ENCODE measurements at places on chromosomes 2 and 18.

DNA sequence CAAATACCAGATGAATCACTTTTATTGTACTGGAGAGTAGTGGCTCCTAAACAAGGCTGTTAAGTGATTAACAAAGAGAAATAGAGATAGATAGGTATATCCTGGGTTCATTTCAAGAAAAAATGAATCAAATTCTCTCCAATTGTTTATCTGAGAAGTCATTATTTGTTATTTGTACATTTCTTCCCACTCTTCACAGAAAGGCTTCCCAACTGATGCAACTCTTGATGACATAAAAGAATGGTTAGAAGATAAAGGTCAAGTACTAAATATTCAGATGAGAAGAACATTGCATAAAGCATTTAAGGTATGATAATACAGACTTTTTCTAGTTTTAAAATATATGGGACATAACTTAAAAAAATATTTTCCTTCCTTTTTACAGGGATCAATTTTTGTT lies 7.9 kb downstream of the SSB start:
- DNase-seq: no peak

- DNase-seq: no peak
These were observed 97.2 kb downstream of the PTGR3 start for GRCh38 chr18:75111760-75112159.

DNA sequence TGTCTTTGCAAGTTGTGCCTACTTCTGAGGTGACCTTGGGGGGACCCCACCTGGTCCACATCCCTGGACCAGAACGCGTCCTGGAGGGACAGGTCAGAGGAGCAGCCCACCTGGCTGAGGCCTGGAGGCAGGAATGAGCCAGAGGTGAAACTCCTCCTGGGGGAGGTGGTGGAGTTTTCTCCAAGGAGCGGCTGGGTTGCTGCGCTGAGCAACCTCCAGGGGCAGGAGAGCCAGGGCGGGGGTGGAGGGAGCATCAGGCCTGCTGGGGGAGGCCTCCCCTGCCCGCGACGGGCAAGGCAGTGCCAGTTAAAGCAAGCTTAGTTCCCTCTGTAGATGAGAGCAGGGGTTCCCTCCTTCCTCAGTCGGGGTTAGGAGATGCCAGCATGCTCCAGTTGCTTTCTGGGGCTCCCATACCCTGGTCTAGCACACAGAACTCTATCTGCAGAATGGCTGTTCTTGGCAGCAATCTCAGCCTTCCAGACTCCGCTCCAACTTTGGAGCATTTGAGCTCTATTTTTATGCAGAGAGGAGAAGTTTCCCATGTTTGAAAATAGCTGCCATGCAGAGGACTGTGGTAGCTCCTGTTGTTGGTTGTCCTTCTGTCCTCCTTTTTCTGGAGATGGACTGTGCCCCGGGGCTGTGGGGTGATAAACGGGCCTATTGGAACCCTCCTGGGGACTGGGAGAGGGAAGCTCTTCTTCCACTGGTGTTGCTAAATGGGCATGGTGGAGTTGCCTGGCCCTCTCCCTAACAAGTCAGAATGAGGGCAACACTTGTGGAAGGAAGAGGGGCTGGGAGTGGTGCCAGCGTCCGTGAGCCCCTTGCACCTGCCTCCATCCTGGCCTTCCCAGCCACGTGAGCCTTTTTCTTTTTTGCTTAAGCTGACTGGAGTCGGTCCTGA lies 39.1 kb downstream of the B3GNT2 start:
- DNase-seq: no peak

- DNase-seq: no peak
These were observed 524.4 kb downstream of the BCL11A start for GRCh38 chr2:60028849-60029565.

DNA sequence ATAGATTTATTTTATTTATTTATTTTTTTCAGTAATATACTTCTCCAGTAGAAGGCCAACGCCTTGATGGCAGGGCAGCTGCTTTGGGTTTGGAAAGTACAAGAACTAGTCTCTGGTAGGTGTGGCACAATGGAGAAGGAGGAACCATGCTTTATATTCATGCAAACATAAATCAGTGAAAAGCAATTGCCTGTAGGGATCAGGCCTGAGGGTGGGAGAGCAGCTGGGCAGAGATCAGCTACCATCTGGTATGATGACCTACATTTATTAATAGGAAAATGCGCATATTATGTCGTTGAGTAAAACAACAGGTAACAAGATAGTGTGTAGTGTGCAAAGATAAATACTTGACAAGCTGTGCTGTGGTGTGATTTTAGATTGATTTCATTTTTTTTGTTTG lies 120.4 kb upstream of the TLK1 start:
- no peak for DNase-seq

DNA sequence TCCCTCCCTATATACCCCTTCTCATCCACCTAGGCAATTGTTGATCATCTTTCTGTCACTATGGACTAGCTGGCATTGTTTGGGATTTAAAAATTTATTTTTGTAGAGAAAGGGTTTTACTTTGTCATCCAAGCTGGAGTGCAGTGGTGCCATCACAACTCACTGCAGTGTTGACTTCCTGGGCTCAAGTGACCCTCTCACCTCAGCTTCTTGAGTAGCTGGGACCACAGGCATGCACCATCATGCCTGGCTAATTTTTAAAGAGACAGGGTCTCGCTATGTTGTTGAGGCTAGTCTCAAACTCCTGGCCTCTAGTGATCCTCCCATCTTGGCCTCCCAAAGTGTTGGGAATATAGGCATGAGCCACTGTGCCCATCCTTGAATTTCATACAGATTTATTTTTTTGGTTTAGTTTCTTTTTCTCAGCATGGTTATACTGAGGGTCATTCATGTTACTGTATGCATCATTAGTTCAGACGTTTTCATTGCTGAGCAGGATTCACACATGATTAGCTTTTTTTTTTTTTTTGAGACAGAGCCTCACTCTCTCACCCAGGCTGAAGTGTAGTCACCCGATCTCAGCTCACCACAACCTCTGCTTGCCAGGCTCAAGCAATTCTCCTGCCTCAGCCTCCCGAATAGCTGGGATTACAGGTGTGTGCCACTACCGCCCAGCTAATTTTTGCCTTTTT lies 8.6 kb upstream of the PCARE start:
- DNase-seq: no peak

- DNase-seq: no peak
These were observed 81.9 kb upstream of the VWC2L start for GRCh38 chr2:214328941-214329340.

DNA sequence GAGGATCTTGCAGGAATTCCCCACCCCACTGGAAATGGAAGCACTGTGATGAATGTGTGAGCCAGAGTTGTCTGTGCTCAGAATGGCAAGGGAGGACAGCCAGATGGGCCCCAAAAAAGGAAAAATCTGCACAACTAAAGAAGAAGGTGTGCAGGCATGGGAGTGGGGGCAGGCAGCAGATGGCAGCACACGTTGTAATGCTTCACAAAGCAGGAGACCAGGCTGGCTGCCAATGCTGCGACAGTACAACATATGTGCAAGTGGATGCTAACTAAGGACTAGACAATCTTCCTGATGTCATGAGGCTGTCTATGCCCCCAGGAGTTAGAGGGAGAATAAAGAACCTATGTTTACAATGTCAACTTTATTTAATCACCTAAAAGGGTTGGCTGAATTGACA lies 27.2 kb downstream of the ST6GAL2 start:
- no peak for DNase-seq

GRCh38 chr18:56043641-56044061 lies 455.7 kb upstream of the TCF4 start:
- peak; percentile 46 for DNase-seq

GRCh38 chr2:177489719-177490301 lies 97.2 kb downstream of the AGPS start:
- DNase-seq: no peak

DNA sequence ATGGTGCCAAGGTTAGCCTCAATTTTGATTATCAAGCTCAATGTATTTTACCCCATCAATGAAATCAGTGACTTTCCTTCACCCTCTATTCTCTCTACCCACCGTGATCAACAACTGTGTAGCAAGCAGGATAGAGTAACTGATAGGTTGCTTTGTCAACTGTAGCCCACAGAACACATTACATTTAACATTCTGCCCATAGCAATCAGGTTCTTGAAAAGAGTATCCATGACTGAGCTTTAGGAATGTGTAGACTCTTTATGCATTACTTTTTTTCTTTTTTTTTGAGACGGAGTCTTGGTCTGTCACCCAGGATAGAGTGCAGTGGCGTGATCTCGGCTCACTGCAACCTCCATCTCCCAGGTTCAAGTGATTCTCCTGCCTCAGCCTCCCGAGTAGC lies 19.8 kb upstream of the VWA3B start:
- no peak for DNase-seq

GRCh38 chr2:152646775-152647174 lies 70.5 kb downstream of the PRPF40A start:
- DNase-seq: no peak

Measured in body of pancreas (tissue), 4 donors.